Activated naive CD8-positive, alpha-beta T cell treated with anti-CD3 and anti-CD28 coated beads, Interleukin-2, amount 50 U/mL, for 24 hours (primary cell): ENCODE measurements at places on chromosomes 5 and 9.

- no peak overlapping the region for H3K4me3 ChIP-seq
- no peaks in the 10 kb centered on the region for H3K27me3 ChIP-seq
- no peaks in the 10 kb centered on the region for H3K4me1 ChIP-seq
Measured at GRCh38 chr9:15999422-16000339, 446.8 kb downstream of the CCDC171 start.

DNA sequence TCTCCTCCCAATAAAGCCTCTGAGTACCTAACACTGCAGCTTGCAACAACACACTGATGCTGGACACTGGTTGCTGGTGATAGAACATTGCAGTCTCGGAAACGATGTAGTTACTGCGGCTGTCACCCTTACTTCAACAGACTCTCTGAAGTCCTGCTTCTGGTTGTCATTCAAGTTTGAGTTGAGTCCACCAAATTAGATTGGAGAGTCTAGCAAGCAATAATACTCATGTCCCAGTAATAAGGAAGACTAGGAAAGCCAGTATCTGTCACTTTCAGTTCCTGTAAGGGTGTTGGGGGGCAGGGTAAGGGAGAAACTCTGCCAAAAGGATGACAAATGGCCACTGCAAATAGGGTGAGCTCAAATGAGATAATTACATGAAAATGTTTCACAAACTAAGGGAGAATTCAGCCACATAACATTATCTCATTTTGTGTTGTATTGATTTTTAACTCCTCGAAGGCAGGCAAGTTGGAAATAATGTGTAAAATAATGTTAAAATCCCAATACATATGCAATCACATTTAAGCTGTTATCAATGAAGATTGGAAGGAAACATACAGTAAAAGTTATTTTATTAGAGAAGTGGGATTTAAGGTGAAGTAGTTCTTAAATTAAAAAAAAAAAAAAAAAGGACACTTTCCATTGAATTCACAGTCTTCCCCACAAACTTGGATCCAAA is 849 bp upstream of the IFT74 start:
- no peak for DNase-seq
- H3K27ac ChIP-seq, result peak overlapping the region; percentile 92
- H3K27me3 ChIP-seq, result no peaks in the 10 kb centered on the region

DNA sequence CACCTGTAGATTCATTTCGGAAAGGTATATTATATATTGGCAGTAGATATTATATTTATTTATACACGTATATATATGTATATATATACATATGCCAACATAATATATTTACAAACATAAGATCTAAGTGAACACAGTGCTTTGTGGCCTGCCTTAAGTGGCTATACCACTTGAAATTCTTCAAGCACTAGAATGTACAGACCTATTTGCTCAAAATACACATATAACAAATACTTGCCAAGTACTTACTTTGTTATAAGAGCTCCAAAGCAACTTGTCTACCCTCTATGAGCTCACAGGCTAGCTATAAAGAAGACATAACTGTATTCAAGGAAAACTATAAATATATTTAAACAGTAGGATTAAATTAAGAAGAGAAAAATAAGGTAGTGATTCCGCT is 33.6 kb upstream of the SLC36A1 start:
- peaks cover 14% of the 10 kb centered on the region for H3K27me3 ChIP-seq
- no peak overlapping the region for H3K4me3 ChIP-seq
- peaks cover 3% of the 10 kb centered on the region for H3K36me3 ChIP-seq
- DNase-seq, result no peak
- H3K4me1 ChIP-seq, result no peaks in the 10 kb centered on the region

DNA sequence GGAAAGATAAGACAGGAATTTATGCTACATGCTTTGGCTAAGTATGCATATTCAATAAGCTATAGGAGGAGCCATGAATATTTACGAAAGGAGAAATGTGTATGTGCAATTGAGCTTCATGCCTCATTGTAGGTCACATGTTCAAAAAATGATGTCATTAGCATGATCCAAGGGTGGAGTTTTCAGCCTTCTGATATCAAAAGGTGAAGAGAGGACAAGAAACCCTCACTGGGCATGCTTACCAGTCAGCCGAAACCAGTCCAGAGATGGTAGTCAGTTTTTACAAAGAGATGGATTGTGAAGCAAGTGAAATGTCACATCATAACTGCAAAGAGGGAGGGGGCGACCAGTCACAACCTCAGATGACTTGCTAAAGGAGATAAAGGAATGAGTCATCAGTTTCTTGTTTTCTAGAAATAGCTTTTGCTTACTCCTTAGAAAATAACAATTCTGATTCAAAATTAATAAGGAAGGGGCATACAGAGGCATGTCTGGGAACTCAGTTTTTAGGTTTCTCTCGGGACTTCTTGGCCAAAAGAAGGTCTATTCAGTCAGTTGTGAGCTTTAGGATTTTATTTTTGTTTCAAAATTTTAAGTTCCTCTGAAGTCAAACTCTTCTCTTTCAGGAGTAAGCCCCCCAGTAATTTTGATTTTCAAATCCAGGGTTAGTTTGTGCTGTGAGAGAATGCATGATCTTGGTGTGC is 1067.8 kb upstream of the EDIL3 start:
- no peaks in the 10 kb centered on the region for H3K4me1 ChIP-seq
- DNase-seq, result no peak
- no peak overlapping the region for H3K27ac ChIP-seq
- H3K27me3 ChIP-seq, result no peaks in the 10 kb centered on the region
- H3K4me3 ChIP-seq, result no peak overlapping the region
